ENCODE measurements at places on chromosomes 6 and 20.

DNA sequence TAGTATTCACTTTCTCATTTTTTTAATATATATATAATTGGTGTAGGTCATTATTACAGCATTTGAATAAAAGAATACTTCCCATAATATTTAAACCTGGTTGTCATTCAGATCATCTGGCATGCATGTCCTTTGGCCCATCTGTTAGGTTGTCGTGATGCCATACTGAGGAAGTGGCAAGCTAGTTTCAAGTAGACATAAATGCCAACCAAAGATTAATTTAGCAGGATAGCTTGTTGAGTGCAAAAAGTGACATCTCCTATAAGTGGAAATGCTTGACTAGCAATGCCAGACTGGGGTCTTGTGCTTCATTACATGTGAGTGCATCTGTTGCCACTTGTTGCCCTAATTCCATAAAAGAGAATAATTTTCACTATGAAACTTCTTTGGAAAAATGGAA, 1044.7 kb downstream of the GRIK2 start:
- no peak for DNase-seq

GRCh38 chr6:62805431-62805830, 405.8 kb upstream of the FKBP1C start:
- DNase-seq, result no peak

- DNase-seq, result peak; percentile 55
Observed at GRCh38 chr6:153023977-153024708, 21.6 kb upstream of the MTRF1L start.

GRCh38 chr6:70684794-70685493, 17.3 kb downstream of the SMAP1 start:
- DNase-seq, result no peak

GRCh38 chr6:154933181-154933827, 61.8 kb upstream of the TIAM2 start:
- DNase-seq, result peak; percentile 42

GRCh38 chr6:82741325-82741995, 324.2 kb downstream of the UBE3D start:
- DNase-seq, result peak; percentile 61
